Stimulated activated CD8-positive, alpha-beta memory T cell treated with anti-CD3 and anti-CD28 coated beads, Interleukin-4, amount 100 ng/mL, for 24 hours (primary cell): ENCODE measurements at places on chromosomes 3 and 15.

- no peak for DNase-seq
Observed at GRCh38 chr3:184765730-184766074, 46.3 kb upstream of the VPS8 start.

DNA sequence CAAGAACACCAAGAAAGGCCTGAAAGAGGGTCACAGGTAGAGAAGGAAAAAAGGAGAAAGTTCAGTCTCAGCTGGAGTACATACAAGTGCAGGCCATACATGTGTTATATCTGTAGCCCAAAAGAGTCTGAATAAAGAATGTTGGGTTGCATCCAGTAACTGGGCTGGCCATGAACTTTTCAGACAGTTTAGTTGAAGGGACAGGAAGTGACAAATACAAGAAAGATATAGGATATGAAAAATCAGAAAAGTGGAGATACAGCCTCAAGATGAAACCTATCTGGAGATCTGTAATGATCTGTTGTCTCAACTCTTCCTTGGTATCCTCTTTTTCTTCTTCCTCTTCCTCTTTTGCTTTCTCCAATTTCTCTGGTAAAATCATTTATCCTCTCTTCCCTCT, 671.7 kb downstream of the MECOM start:
- DNase-seq = no peak

- DNase-seq = no peak
Observed at GRCh38 chr3:192608726-192609600, 118.4 kb downstream of the FGF12 start.

GRCh38 chr3:170862618-170863374, 7.2 kb downstream of the RPL22L1 start:
- no peak for DNase-seq

DNA sequence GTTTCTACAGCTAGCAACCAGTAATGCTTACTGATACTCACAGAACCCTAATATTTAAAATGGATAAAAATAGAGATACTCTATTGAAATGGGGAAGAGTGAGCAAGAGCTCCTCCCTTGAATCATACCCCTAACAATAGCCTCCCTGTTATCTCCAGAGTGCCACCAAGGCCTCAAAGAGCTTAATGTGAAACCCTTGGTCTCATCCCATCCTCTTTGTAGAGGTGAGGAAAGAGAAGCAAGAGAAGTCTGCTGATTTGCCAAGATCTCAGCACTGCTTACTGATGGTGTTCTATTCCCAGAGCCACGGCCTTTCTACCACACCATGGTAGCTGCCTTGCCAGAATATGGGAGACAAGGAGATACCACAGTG, 463.4 kb upstream of the PROK2 start:
- no peak for DNase-seq

GRCh38 chr15:37877851-37878741, 56.3 kb upstream of the TMCO5A start:
- DNase-seq = no peak

DNA sequence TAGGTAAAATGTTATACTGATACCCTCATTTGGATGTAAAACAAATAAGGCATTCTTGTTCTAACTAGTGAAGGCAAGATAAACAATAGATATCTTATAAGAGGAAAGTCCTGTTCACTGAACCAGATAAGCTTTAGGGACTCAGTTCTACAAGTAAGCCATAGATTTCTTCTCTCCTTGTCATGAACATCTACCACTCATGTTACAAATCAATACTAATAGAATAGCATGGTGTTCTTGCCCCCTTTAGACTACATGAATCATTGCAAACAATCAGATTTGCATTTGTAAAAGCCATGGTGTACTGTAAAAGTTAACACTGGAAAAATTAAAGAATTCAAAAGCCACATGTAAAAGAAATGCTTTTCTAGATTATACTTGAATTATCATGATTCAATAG, 500.1 kb downstream of the NLGN1 start:
- DNase-seq = no peak

- DNase-seq = no peak
Observed at GRCh38 chr3:71641674-71642073, 58.1 kb upstream of the FOXP1 start.

- DNase-seq = no peak
Observed at GRCh38 chr3:17972476-17972875, 230.0 kb upstream of the TBC1D5 start.

- DNase-seq = no peak
Observed at GRCh38 chr15:26232691-26233090, 369.6 kb upstream of the ATP10A start.

- DNase-seq = no peak
Observed at GRCh38 chr3:70647823-70648222, 335.4 kb upstream of the MDFIC2 start.

DNA sequence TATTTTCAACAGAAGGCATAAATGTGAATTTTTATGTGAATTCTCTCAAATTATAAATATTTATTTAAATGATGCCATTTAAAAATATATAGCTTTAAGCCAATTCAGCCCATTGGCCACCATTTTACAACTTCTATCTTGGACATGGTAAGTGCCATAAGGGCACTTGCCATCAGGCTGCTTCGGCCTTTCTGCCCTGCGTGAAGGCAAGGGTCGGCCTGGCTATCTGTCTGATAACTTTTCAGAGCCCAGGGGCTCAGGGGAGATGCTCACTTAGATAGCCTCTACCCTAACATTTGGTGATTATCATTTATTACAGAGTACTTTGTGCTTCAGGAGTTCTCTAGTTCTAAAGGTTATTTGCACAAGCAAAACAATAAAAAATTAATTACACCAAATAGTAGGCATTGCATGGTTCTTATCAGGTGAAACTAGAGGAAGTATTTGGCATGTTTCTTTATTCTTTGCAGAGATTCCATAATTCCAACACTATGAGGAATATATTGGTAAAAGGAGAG, 62.4 kb upstream of the MBNL1 start:
- no peak for DNase-seq

DNA sequence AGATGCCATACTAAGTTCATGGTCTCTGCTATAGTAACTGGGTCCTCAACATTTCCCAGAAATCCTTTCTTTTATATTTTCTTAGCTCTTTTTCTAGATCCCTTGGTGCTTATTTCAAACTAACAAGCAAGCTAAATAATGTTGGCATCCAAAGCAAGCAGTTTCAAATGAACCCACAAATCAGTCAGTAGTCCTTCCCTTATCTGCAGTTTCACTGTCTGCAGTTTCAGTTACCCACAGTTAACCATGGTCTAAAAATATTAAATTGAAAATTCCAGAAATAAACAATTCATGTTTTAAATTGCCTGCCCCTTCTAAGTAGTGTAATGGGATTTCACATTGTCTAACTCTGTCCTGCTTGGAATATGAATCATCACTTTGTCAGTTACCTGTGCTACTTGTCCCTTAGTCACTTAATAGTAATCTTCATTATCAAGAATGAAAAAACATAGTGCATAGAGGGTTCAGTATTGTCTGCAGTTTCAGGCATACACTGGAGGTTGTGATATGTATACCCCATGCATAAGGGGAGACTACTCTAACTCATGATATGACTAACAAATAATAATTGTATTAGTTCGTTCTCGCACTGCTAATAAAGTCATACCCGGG, 633.7 kb downstream of the MECOM start:
- DNase-seq = no peak

DNA sequence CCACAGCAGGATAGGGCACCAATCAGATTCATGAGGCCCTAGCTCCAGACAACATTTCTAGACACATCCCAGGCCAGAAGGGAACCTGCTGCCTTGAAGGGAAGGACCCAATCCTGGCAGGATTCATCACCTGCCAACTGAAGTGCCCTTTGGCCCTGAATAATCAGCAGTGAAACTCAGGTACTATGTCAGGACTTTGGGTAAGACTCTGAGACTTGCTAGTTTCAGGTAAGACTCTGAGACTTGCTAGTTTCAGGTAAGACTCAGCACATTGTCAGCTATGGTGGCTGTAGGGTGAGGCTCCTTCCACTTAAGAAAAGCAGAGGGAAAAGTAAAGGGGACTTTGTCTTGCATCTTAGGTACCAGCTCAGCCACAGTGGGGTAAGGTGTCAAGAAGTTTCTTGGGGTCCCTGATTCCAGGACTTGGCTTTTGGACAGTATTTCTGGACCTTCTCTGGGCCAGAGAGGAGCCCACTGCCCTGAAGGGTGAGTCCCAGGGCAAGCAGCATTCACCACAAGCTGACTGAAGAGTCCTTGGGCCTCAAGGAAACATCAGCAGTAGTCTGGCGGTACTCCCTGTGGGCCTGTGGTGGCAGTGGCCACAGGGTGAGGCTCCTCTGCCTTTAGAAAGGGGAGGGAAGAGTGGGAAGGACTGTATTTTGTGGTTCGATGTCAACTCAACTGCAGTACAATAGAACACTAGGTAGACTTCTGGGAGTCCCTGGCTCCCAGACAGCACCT, 13.7 kb upstream of the COL8A1 start:
- no peak for DNase-seq

DNA sequence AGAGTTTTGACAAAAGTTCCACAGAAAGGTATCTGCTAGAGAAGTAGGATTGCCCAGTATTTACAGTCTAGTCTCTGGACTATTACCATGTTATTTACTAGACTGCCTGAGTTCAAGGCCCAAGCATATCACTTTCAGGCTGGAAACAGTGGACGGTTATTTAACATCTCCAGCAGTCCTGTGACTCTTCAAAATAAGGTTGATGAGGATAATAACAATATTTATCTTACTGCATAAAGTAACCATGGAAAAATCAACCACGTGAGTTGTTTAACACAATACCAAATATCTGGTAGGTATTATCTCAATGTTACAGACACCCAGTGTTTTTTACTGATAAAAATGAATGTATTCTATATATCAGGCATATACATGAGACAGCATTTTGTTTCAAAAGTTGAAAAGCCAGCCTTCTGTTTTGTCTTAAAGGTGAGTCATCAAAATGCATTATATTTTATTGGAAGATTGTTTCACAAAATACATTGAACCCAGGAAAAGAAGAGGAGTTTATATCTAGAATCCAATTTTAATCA, 535.8 kb downstream of the TBL1XR1 start:
- no peak for DNase-seq

GRCh38 chr15:48085591-48085930, 35.2 kb upstream of the SLC24A5 start:
- no peak for DNase-seq

- no peak for DNase-seq
Observed at GRCh38 chr3:135762188-135762856, 203.2 kb upstream of the PPP2R3A start.

DNA sequence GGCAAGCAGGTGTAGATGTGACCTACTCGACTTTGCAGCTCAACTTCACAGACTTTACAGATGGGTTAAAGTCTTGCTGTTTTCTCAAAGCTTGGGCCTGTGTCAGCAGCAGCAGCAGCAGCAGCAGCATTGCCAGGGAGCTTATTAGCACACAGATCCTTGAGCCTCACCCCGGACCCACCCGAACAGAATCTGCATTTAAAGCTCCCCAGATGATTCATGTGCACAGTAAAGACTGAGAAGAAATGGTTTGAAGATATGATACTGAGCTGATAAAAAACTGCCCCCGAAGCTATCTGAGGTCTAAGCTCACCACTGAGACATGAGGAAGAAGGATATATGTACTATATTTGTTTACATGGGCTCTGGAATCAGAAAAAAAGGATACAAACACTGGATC, 231.7 kb downstream of the ARPP21 start:
- DNase-seq = no peak

DNA sequence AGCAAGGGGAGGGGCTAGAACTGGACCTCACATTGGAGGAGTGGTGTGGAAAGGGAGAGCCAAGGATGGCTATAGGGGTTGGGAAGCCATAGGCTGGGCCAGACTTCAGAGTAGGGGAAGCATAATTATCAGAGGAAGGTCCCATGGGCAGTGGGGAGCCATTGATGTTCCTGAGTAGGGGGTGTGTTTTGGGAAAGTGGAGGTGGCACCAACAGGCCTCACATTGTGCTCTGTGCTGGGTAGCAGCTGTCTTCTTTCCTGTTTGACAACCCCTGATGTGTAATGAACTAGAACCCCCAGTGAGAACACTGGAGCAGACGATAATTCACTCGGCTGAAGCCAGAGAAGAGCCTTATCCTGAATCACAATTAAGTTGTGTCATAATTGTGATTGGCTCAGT, 41.2 kb downstream of the SLC6A11 start:
- no peak for DNase-seq

DNA sequence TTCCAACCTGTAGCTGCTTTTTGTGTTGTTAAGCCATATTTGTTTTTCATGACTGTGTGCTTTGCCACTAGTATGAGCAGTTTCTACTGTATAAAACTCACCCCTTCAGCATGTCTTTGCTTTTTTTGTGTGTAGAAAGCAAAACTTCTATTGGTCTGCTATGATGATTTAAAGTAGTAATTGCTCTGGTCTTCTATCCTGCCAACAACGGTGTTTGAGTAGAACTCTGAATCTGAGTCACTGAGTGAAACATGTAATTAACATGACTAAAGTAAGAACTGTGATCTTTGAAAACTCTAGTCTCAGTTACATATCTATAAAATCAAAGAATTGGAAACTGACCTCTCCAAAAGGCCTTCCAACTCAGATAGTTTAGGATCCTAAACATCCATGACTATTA, 133.6 kb downstream of the TPRG1 start:
- DNase-seq = no peak

GRCh38 chr15:57356636-57357035, 19.7 kb upstream of the CGNL1 start:
- no peak for DNase-seq

- DNase-seq = no peak
Observed at GRCh38 chr3:172853921-172854666, 103.6 kb downstream of the ECT2 start.

- DNase-seq = no peak
Observed at GRCh38 chr3:55297706-55298105, 189.4 kb downstream of the WNT5A start.

DNA sequence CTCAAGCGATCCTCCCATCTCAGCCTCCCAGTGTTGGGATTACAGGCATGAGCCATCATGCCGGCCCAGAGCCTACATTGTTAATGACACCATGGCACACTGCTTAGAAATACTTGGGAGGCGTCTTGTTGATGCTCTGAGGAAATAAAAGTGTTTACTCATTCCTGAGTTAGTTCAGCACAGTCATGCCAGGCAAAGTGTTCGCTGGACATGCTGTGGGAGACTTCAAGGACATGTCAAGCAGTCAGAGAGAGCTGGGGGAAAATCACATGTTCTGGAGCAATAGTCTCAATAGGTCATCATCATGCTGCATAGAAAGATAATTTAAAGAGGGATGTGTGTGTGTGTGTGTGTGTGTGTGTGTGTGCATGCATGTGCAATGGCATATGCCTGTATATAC, 37.5 kb downstream of the TTC23 start:
- no peak for DNase-seq

DNA sequence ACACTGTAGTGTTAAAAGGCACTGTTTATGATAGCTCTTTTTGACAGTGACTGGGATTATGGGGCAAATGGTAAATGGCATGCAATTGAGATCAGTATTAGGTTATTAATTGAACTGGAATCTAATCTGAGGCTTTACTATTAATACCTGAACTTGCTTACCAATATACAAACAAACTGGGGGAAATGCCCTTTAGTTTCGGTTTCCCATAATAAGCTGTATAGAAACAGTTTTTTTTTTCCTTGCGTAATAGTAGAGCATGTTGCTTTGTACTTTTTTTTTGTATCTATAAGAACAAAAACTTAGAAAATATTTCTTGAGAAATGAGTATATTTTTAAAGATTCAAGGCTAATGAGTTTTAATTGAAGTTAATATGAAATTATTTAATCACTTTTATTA, 95.0 kb downstream of the FNDC3B start:
- no peak for DNase-seq
